SJSA1 (cell line): ENCODE measurements at places on chromosomes 1 and 21. TPM values are rescaled to one million over a fixed set of nuclear protein-coding genes. Genes with fewer than 3 reads are reported as not detected.

SYT2 gene
- 0.03 TPM in 1 of 2 replicates, not detected in the other for total RNA-seq

CXADR gene
- 0.08 TPM in 1 of 2 replicates, not detected in the other for total RNA-seq

SPRR2B gene
- total RNA-seq, result not detected in 2 replicates

PTGFRN gene
- 15.6 and 25.2 TPM in 2 replicates for total RNA-seq

NTNG1 gene
- total RNA-seq, result not detected in 2 replicates

AVPR1B gene
- not detected in 2 replicates for total RNA-seq

NUF2 gene
- 59.9 and 71.8 TPM in 2 replicates for total RNA-seq

SLC5A9 gene
- total RNA-seq, result not detected in 2 replicates

SPATA46 gene
- not detected in 2 replicates for total RNA-seq

SELP gene
- total RNA-seq, result not detected in 2 replicates

CLEC20A gene
- not detected in 2 replicates for total RNA-seq

CELA2B gene
- total RNA-seq, result not detected in 2 replicates

PTPRC gene
- not detected in 2 replicates for total RNA-seq

LRRC40 gene
- total RNA-seq, result 30.9 and 35.9 TPM in 2 replicates

RORC gene
- not detected in 2 replicates for total RNA-seq

UTS2 gene
- total RNA-seq, result not detected in 2 replicates

SLC45A1 gene
- 0.44 and 2.5 TPM in 2 replicates for total RNA-seq

SLC50A1 gene
- 9.9 and 23.4 TPM in 2 replicates for total RNA-seq

CFHR3 gene
- total RNA-seq, result not detected in 2 replicates

F13B gene
- total RNA-seq, result not detected in 2 replicates

SPRR5 gene
- total RNA-seq, result not detected in 2 replicates

PDC gene
- total RNA-seq, result not detected in 2 replicates

KCNK2 gene
- total RNA-seq, result not detected in 2 replicates

CD2 gene
- not detected in 2 replicates for total RNA-seq

KPRP gene
- not detected in 2 replicates for total RNA-seq

KCNH1 gene
- 0.58 and 2.7 TPM in 2 replicates for total RNA-seq

CD1B gene
- total RNA-seq, result not detected in 2 replicates

WDR64 gene
- 0.24 TPM in 1 of 2 replicates, not detected in the other for total RNA-seq

OR2L8 gene
- total RNA-seq, result not detected in 2 replicates

C1orf226 gene
- total RNA-seq, result 0.37 and 6.0 TPM in 2 replicates

NID1 gene
- 33.8 and 47.7 TPM in 2 replicates for total RNA-seq

FAM177B gene
- not detected in 2 replicates for total RNA-seq

THEMIS2 gene
- 0.09 and 1.7 TPM in 2 replicates for total RNA-seq

ADAMTS4 gene
- not detected in 2 replicates for total RNA-seq
